GM23338 (cell line): ENCODE measurements at places on chromosomes 11 and 22.

DNA sequence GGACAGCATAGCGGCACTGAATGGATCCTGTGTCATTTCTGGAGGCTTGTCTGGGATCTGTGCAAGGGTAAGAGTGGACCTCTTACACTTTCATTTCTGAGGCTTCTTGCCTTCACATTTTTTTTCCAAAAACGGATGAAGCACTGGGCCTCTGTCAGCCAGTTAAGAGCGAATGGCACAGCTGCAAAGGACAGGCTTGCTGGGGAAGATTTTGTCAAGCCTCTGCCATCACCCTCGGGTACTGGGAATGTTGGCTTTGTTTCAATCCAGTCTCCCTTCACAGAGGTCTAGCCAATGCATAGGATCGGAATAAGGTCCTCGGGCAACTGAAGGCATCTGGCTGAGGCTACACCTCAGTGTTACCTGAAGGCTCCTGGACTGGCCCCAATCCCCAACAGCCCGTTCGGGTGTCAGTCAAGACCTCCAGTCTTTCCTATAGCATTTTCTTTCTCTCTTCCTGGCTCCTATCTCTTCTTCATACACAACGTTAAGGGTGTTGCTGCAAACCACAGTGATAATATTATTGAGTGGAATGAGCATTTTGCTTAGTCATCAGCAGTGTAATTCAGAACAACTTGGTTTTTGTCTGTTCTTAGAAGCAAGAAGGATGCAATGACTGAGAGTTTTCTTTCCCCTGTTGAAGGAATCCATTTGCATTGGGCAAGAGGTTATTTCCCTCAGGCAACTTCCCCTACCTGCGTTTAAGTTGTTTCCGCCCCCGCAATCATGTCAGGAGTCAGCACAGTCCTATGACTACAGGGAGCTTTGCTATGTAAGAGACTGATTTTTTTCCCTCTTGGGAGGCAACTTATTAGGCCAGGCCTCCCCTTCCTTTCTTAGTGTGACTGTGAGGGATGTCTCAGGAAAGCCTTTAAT is 22.8 kb downstream of the NPAT start:
- DNase-seq = peak; percentile 16

GRCh38 chr11:47257517-47258316 is at the start of gene NR1H3:
Gene NR1H3 (plus strand): TSS chr11:47257996. CDS start chr11:47259217, 1,221 bp downstream.
- DNase-seq = peak; percentile 84

- no peak for DNase-seq
Measured at GRCh38 chr11:113724778-113725177, 18.7 kb upstream of the TMPRSS5 start.

- DNase-seq = peak; percentile 43
Measured at GRCh38 chr11:125210066-125210465, 45.5 kb downstream of the PKNOX2 start.

- no peak for DNase-seq
Measured at GRCh38 chr22:33073989-33074418, 15.8 kb upstream of the SYN3 start.

DNA sequence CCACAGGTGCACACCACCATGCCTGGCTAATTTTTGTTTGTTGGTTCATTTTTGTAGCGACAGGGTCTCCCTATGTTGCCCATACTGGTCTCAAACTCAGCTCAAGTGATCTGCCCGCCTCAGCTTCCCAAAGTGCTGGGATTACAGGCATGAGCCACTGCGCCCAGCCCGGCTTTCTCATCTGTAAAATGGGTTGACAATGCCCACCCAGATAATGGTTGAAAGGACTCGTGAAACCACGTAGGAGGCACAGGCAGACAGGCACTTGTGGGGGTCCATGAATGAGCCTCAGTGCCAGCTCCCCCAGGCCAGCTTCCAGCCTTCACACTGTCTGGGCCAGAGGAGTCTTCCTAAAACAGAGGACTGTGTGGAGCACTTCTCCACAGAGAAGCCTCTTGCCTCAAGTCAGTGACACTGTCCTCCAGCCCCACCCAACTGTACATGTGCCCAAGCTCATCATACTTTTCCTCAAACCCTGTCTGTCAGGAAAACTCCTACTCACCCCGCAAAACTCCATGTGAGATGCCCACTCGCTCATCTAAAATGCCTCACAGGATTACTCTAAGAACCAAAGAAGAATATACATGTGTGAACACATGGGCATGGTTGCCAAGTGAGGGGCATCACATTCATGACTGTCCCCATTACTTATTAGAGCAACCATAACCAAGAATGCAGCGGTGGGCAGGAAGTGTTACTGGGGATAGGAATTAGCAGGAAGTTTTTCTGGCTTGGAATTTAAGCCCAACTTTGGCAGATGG is 32.1 kb upstream of the WNT7B start:
- no peak for DNase-seq

DNA sequence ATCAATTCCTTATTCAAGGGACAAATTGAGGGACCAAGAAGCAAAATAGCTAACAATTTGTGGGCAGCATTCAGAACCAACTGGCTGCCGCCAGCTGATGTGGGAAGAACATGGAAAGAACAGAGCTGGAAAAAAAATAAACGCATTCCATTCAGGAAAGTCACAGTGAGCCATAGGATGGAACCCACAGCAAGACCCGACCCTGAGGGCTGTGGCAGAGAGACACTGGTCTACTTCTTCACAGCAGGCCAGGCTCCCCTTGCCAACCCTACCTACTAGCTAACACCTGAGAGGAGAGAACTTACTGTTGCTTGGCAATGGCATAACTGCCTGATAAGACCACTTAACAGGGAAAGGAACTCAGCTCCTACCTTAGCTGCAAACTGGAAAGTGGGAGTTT is 123.5 kb upstream of the APOA1 start:
- DNase-seq = peak; percentile 6

DNA sequence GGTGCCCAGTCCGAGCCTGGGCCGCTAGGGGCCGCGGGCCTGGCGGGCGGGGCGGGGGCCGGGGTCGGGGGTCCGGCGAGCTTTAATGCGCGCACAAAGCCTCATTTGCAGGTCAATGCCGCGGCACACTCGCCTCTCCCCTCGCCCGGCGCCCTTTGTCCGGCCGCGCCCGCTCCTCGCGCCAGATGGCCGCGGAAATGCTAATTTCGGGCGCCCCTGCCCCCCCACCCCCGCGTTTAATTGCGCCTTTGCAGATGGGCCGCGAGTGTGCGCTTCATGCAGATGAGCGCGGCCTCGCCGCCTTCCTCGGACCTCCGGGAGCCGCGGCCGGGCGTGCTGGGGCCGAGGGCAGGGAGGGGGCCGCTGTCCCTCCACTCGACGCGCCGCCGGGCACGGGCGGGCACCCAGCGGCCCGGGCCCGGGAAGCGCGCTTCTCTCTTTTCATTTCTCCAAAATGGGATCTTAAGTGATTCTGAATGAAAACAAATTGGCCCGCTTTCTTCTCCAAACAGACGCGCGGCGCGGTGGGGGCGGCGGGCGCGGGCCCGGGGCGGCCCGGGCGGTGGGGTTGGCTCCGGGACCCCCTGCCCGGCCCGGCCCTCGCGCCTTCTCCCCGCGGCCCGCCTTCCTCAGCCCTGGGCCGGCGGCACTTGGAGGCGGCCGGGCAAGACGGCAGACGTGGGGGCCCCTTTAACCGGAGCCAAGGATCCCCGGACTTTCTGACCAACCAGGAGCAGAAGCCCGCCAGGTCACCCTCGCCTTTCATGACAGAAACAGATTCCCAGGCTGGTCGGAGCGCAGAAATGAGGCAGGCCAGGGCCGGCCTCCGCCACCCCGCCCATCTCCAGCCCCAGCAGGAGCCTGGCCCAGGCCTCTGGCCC is 22.9 kb downstream of the CDKN1C start:
- DNase-seq = peak; percentile 89

DNA sequence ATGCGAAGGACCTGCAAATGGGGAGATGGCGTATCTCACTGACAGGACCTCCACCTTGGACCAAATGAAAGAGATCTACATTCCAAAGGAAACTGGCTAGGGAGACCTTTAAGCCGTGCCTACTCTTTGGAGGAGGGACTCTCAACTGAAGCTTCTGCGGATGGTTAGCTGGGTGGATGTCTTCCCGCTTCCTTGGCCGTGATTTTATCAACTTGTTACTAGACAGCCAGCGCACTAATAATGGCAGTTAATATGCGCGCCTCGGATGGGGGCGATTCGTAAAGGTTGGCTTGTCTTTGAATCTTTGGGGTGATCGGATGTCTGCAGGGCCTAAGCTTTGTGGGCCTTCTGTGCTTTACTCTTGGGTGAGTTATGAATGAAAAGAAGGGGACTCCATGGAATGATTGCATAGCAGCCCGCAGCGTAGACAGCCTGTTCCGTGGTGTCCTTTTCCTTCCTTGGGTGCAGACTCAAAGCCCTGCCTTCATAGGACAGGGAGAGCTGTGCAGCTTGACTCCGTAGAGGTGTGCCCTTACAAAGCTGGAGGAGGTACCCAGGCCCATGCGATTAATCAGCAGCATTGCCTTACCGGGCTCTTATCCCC is 1.5 kb downstream of the ZNRF3 start:
- DNase-seq = peak; percentile 17

- DNase-seq = no peak
Measured at GRCh38 chr22:41862530-41863266, 29.8 kb downstream of the SREBF2 start.

GRCh38 chr11:96188243-96189006 is 154.6 kb downstream of the MAML2 start:
- DNase-seq = no peak

GRCh38 chr11:86806903-86807302 is 6.6 kb downstream of the PRSS23 start:
- DNase-seq = no peak

DNA sequence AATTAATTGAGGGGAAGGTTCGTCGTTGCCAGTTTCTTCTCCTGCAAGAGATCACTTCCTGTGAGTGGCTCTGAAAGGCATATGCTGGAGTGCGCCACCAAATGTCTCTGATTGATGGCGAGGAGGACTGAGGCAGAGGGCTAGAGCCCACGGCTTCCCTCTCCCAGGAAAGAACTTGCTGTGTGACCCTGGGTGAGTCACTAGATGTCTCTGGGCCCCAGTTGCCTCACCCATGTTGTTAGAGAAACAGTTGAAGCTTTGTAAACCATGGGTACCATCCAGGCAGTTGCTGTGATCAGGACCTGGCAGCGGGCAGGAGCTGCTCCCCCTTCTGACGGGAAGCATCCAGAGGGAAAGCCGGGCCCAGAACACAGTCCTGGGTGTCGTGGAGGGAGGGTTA is 3.2 kb downstream of the ABCG4 start:
- no peak for DNase-seq

- DNase-seq = peak; percentile 73
Measured at GRCh38 chr11:131889760-131890581, 519.6 kb downstream of the NTM start.

GRCh38 chr11:30938810-30939209 is 352.7 kb upstream of the MPPED2 start:
- DNase-seq = no peak

- no peak for DNase-seq
Measured at GRCh38 chr22:37229012-37229804, 14.9 kb downstream of the RAC2 start.

DNA sequence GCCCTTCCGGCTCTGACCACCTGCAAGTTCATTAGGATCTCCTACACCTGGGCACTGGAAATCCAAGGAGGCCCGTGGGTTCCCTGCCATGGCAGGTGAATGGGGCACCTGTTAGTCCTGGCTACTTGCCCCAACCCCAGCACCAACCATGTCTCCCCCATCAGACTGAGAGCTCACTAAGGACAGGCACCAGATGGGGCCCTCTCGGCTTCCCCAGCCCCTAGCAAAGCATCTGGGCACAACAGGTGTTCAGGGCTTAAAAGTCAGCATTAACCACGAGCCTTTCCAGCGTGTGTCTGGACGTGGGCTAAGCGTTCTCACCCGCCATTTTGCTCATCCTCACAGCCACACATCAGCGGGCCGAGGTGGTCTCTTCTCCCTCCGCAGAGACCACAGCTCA is 2.2 kb downstream of the SULT4A1 start:
- no peak for DNase-seq

DNA sequence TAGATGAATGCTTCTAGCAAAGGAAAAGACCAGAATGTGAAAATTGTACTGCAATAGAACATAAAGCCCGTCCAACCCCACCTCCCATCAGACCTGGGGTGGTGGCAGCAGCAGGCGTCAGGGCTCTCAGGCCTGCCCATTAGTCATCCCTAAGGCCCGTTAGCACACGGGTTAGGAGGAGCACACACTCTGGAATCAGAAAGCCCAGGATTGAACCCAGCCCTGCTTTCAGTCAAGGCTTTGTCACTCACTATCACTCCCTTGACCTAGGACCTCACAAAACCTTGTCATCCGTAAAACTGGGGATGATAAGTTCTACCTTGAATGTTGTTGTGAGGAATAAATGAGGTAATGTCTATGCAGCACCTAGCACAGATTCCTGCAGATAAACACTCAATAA is 26.9 kb downstream of the MICAL3 start:
- DNase-seq = no peak

- no peak for DNase-seq
Measured at GRCh38 chr11:13104619-13105236, 95.6 kb downstream of the RASSF10 start.

DNA sequence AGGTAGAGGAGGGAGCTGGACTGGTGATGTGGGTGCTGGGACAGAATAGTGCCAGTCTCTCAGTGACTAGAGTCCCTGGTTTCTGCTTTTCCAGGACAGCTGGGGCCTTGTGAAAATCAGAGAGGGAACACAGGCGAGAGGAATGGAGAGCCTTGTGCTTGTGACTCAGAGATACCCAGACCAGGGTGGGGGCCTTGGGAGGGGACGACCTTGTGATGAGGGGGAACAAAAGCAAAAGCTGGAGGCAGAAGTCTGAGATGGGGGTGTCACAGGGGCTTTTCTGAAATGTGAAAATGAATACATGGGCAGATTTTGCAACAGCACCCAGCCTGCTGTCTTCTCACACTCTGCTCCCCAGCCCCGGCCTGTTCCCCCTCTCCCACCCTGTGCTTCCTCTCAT is 3.4 kb upstream of the NR1H3 start:
- no peak for DNase-seq

GRCh38 chr11:73200256-73200655 is 17.8 kb upstream of the P2RY2 start:
- peak; percentile 54 for DNase-seq

DNA sequence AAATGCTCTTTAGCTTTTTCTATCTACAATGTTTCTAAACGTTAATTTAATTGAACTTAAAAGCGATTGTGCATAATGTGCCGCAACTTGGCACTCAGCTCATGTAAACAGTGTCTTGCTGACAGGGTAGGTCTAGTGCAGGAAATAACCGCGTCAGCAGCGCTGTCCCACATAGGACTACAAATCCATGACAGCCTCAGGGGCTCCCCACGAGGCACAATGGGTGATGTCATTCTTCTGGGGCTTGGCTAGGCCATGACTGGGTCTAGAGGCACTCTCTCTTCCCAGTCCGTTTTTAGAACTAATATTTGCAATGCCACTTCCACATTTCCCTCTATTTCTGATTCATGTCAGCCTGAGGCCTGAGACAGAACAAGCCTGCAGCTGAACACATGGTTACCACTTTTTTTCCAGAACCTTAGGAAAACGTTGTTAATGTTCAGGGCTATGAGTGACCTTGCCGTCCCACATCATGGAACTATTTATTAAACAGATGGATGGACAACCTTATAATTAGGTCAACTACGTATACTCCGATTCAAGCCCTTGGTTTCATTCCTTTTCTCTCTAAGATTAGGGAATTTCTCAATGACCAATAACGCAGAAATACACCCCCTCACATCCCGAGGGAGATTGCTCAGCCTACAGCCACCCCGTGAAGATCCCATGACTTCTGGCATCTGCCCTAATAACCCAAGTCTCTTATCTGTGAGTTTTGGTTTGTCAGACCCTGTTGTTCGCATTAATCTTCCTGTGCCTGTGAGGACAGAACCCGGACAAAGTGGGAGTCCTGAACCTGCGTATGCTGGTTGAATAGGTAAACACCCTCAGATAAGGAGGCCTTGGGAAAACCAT is 19.4 kb upstream of the SNX32 start:
- no peak for DNase-seq
